ENCODE measurements at places on chromosomes 11 and 22. TPM values are rescaled to one million over a fixed set of nuclear protein-coding genes. Genes with fewer than 3 reads are reported as not detected.

GRCh38 chr11:130379276-130379675, 49.1 kb downstream of the ADAMTS8 start:
- DNase-seq = no peak

- DNase-seq = no peak
These were observed 4.1 kb upstream of the USP18 start for GRCh38 chr22:18145676-18146388.

GRCh38 chr11:126417091-126417862, 61.8 kb downstream of the ST3GAL4 start:
- DNase-seq = no peak

The RIMBP3C gene
- total RNA-seq = not detected

The DMC1 gene
- total RNA-seq = 6.5 TPM

DNA sequence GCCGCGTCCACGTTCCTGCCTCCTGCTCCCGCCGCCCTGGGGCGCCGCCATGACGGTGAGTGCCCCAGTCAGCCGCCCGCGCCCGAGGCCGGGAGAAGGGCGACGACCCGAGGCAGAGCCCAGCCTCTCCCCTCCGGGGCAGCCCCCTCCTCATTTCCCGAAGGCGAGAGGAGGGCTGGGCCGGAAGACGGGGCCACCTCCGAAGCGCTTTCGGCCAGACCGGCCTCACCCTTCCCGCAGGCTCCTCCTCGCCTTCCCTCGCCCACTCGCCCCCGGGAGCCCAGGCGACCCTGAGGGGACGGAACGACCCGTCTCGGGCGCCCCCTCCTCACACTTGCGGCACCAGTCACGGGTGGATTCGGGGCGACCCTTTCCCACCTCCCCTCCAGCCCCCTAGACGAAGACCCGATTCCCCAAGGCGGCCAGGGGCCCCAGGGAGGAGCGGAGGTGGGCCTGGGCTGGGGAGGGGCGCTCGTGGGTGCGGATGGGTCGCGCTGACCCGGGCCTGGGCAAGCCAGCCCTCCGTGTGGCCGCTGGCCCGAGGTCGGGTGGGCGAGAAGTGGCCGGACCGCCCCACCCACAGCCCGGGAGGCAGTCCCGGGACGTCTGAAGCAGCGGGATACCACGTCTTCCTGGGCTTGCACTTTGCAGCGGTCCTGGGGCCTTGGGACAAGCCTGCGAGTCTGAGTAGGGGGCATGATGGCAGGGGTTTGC, 49.7 kb downstream of the TRIOBP start:
- no peak for DNase-seq

The NECTIN1 gene
- 2.4 TPM for total RNA-seq

DNA sequence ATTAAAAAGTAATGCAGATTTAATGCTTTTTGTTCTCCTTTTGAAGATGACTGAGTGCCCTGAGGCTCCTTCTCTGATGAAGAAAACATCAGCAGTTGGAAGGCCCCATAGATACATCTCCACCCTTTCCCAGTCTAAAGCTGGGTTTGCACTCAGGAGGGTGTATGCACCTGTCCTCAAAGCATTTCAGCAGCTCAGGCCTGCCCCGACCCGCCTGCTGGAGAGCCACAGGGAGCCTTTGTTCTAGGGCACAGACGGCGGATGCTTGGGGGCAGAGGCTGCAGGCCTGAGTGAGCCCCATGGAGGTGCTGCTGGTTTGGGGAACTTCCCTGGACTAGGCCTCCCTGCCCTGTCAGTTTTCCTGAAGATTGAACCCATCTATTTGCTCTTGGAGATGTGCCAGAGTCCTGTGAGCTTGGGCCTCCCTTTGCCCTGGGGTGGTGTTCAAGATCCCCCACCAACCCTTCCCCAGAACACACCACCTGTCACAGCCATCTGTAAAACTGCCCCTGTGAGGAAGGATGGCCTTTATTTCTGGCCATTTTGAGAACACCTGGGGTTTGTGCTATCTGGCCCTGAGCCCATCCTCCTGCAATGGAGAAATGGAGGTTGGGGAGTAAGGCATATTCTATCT, 160.0 kb downstream of the NAV2 start:
- DNase-seq = no peak

- DNase-seq = no peak
These were observed 30.2 kb upstream of the APOBEC3A start for GRCh38 chr22:38927033-38927781.

DNA sequence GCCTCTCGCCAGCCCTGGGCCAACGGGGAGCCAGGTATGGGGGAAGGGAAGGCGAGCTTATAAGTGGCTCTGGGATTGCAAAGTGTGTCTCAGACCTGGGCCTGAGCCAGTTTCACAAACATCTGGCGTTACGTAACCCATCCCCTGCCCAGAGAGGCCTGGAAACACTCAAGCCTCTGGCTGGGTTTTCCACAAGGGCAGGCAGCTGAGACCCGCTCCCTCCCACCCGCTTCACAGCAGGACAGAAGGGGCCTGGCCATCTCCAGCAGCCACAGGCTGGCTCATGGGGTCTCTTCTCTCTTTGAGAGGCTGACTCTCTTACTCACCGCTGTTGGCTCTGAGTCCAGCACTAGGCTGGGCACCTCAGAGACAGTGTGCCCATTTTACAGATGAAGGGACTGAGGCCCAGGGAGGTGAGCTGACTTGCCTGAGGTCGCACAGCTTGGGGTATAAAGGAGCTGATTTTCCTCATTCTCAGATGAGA, 44.5 kb downstream of the TRIOBP start:
- DNase-seq = peak; percentile 98

- DNase-seq = peak; percentile 89
These were observed at the start of gene CD3G for GRCh38 chr11:118343981-118344515. Gene CD3G, plus strand, starts transcription at chr11:118344344. Its CDS starts 80 bp downstream, at chr11:118344424.

- no peak for DNase-seq
These were observed 6.0 kb upstream of the PNPLA5 start for GRCh38 chr22:43897751-43898261.

The OR8G5 gene
- total RNA-seq = 0.83 TPM

DNA sequence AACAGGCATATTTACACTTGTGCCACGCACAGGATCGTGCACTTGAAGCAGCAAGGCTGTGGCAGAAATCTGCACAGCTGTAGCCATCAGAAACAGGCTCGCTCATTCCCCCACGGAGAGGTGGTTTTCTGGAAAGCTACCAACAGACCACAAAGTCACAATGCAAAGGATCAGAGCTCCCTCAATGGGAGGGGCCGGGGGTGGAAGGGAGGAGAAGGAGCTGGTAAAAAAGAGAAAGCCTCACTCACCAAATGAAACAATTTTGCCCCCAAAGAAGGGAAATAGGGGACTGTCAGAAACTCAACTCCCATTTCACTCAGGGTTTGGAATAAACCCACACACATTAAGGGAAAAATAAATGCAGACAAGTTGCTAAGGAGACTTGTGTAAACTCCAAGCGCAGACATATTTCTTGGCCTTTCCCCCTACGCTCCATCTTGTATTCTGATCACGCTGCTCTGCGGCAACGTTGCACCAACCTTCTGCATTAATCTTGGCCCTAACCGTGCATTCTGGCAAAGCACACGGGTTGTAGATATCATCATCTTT, 43.2 kb upstream of the BLID start:
- no peak for DNase-seq

The SHANK3 gene
- total RNA-seq = 18.7 TPM

DNA sequence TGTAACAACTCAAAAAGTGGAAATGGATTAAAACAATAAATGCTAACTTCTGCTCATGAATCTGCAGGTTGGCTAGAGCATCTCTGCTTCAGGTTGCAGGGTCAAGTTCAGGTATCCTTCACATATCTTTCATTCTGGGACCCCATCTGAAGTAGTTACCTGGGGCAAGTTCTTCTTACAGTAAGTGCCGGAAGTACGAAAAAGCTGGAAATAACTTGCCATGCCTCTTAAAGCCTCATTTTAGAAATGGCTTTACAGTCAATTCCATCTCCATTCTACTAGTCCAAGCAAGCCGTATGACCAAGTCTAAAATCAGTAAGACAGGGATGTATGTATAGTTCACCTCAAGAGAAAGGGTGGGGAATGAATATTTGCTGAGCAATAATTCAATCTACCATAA, 93.7 kb downstream of the FCHSD2 start:
- no peak for DNase-seq

- no peak for DNase-seq
These were observed 14.5 kb upstream of the DGKZ start for GRCh38 chr11:46332568-46333393.

The GAL3ST1 gene
- total RNA-seq = 2.1 TPM

The PDGFB gene
- 16.2 TPM for total RNA-seq

The LMNTD2 gene
- 0.52 TPM for total RNA-seq

- DNase-seq = no peak
These were observed 1171.3 kb downstream of the LRRC4C start for GRCh38 chr11:40287916-40288803.
